Renal cortical epithelial cell (primary cell): ENCODE measurements at places on chromosomes 6 and 20. TPM values are rescaled to one million over a fixed set of nuclear protein-coding genes. Genes with fewer than 3 reads are reported as not detected.

- peak; percentile 69 for DNase-seq
Observed at GRCh38 chr6:11535801-11536230, 1.7 kb upstream of the TMEM170B start.

GRCh38 chr20:24406750-24407149, 62.7 kb upstream of the SYNDIG1 start:
- DNase-seq: no peak

GRCh38 chr6:143647732-143648131, 30.0 kb upstream of the PHACTR2 start:
- no peak for DNase-seq

GRCh38 chr20:60892095-60892813, 359.8 kb upstream of the CDH4 start:
- no peak for DNase-seq

GRCh38 chr20:2775139-2775538, 25.3 kb downstream of the CPXM1 start:
- no peak for DNase-seq

DNA sequence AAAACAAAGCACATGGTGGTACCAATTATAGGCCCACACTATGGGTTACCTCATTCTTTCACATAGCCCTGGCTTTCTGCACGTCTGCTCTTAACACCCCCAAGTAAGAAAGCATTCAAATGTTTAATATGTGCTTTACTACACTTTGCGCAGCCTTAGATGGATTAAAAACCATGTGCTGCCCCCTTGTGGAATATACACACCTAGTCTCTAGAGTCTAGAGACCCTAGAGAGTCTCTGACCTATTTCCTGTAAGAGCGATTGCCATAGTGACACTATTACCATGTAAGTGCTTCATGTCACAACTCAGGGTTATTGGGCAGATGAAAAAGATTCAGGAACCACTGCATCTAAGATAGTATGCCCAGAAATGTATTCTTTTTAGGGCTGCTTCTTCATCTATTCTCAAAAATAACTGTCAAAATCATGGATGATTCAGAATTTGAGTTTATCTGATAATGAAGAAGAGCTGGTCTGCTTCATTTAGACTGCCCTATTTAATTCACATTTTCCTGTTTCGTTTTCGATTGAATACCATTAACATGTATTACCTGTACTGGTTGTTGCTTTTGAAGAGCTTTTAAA, 186.3 kb downstream of the ADGB start:
- DNase-seq: peak; percentile 23

GRCh38 chr20:59816146-59816738, 117.2 kb downstream of the SYCP2 start:
- no peak for DNase-seq

DNA sequence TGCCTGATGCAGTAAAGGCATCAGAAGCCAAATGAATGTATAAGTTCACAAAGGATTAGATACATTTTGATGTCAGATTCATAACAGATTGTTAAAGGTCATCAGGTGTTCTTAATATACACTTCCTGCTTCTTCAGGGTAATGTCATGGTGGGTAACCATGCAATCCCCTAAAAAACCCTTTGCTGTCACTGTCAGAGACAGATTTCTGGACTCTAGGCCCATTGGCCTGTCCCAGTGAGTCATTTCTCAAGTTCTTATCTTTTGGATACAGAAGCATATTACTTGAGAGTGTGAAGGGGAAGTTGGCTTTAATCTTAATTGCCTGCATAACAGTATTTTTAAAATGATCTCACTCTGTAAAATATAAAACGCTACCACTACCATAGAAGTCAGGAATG, 895.6 kb upstream of the MAP3K7 start:
- no peak for DNase-seq

GRCh38 chr6:165659945-165660856, 2.8 kb downstream of the PDE10A start:
- no peak for DNase-seq

- no peak for DNase-seq
Observed at GRCh38 chr6:12507636-12508035, 208.9 kb upstream of the PHACTR1 start.

GRCh38 chr6:91167846-91168245, 581.0 kb upstream of the MAP3K7 start:
- DNase-seq: peak; percentile 9

- DNase-seq: no peak
Observed at GRCh38 chr20:2125474-2126112, 24.0 kb downstream of the STK35 start.

- DNase-seq: no peak
Observed at GRCh38 chr6:127586372-127586771, 9.4 kb downstream of the C6orf58 start.

DNA sequence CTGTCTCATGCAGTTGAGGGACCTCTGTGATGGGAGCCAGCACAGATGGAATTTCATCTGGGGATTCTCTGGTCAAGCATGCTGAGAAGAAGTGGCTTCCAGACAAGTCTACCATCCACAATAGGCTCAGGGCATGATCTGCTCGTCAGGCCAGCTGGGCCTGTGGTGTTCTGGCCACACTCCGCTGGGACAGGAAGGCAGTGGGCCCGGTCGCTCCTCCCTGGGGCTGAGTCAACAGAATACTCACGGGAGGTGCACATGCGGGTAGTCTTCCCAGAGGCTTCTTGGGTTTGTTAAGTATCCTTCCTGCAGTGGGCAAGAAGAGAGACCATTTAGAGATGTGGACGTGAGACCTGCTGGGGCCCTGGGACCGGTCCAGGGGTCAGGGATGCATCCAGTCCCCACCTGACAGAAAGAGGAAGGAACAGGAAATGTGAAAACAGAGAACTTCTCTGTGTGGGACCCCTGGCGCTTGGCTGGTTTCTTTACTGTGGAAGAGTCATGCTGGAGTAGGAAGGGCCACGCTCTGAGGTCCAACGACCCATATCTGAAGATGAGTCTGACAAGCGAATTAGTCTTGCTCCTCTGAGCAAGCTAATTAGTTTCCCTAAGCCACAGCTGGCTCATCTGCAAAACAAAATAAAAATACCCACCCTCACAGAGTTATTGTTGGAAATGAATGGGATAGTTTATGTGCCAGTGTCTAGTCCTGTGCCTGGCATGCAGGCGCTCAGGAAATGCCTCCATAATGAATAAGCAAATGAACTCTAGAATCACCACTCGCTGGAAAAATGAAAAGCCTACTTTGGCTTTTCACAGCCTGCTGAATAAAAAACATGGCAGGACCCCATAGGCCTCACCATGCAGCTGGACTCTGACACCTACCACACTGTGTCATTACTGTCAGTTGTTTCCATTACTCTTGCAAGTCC, 67.3 kb downstream of the TRAM2 start:
- peak; percentile 21 for DNase-seq

GRCh38 chr20:1396702-1397101, 3.8 kb upstream of the FKBP1A start:
- DNase-seq: no peak

GRCh38 chr6:142685852-142686506, 259.0 kb downstream of the HIVEP2 start:
- DNase-seq: no peak

GRCh38 chr6:150733726-150734125, 131.8 kb upstream of the MTHFD1L start:
- DNase-seq: no peak

GRCh38 chr6:70119218-70119835, 183.6 kb downstream of the COL9A1 start:
- DNase-seq: peak; percentile 68

DNA sequence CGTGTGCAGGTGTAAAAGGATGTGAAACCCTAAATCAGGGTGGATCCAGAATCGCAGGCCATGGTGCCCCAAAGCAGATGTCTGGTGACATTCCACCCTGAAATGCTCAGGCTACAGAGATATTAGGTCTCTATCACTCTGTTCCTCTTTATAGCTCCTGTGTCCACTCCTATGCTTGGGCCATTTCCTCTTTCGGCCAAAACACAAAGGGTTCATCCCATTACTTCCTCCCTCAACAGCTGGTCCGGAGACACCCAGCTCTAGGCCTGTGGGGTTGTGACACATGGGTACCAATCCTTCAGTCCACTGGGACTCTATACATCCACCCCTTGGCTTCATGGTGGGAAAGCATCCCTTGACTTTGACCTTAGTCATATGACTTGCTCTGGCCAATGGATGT, 1.7 kb upstream of the SIGLEC1 start:
- DNase-seq: no peak

DNA sequence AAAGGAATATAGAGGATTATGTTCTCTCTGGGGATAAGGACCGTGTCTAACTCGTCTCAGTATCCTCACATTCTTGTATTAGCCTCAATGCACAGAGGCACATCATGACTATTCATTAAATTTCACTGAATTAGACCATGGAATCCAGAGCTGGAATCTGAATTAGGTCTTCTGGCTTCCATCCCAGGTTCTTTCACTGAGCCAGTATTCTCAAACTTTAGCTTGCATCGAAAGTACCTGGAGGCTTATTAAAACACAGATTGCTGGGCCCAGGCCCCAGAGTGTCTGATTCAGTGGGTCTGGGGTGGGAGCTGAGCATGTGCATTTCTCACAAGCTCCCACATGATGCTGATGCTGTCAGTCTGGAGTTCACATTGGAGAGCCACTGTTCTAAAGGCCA, 142.0 kb downstream of the UST start:
- DNase-seq: peak; percentile 7

The ADGRG6 gene
- 26.1 and 46.0 TPM in 2 replicates for total RNA-seq

The ADGRB3 gene
- under 0.01 and 0.05 TPM in 2 replicates for total RNA-seq

The SUMO4 gene
- total RNA-seq: 3.2 TPM in 1 of 2 replicates, not detected in the other

The OPN5 gene
- under 0.01 TPM in 1 of 2 replicates, not detected in the other for total RNA-seq

The MTFR2 gene
- total RNA-seq: 1.2 and 2.6 TPM in 2 replicates

The TSBP1 gene
- total RNA-seq: not detected in 2 replicates

The ARID1B gene
- total RNA-seq: 16.7 and 75.8 TPM in 2 replicates
